ENCODE measurements at places on chromosomes 2 and 18. TPM values are rescaled to one million over a fixed set of nuclear protein-coding genes. Genes with fewer than 3 reads are reported as not detected.

- DNase-seq = no peak
These were observed 138.1 kb downstream of the KCNJ3 start for GRCh38 chr2:154836632-154837031.

DNA sequence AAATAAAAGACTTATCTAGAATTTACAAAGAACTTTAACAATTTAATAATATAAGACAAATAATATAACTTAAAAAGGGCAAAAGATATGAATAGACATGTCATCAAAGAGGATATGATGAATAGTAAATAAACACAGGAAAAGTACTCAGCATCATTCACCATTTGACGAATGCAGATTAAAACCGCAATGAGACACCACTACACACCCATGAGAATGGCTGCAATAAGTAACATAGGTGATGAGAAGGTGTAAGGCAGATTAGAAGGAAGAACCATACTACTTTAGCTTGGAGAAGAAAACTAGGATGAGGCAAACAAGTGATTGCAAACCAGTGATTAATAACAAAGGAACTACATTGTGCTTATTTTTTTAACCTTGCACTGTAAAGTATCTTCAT, 152.0 kb downstream of the CYRIA start:
- DNase-seq = no peak

GRCh38 chr2:42293019-42293418, 68.0 kb downstream of the COX7A2L start:
- no peak for DNase-seq

DNA sequence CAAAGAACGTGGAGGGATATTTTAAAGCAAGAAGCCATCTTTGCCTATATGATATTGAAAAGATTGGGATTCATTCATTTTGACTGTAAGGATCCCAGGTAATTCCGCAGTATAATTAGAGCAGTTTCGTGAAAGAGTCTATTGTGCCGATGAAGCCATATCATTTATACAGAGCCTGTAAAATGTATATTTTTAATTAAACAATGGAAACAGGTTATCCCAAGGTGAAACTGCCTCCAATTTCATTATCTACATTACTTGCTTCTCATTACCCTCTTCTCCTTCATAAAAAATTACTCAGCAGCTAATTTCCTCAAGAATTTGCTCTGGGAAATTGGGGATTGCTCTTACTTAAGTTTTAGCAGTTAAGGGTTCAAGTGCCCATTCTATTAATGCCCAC, 444.1 kb downstream of the SOCS6 start:
- no peak for DNase-seq

DNA sequence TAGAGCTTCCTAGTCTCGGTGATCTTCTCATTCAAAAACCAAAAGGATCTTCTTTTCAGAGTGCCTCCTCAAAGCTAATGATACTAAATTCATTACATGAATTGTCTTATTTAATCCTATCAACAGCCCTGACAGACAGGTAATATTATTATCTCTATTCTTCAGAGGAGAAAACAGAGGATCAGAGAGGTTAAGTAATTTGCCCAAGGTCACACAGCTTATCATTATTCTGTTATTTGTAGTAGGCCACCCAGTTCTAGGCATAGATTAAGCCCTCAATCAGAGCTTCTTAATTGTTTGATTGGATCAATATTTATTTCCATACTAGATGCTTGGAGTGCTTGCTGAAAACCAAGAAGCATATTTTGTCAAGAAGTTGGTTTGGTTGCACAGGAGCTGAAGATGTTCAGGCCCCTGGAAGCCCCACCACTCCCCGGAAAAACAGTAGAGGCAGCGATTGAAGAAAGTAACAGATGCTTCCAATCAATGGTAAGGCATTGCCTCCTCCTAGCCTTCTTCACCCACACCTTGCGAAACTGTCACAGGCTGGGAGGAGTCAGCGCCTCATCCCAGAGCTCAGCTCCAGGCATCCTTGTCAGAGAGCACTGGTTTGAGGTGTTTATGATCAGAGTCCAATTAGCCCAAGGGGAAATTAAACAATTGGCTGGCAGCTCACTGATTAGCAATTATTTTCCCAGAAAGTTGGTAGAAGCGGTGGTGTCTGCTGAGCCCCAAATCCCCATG, 487.2 kb downstream of the BCL11A start:
- DNase-seq = no peak

Gene NETO1
- not detected for total RNA-seq

GRCh38 chr2:42170619-42171395, 1.7 kb downstream of the EML4 start:
- no peak for DNase-seq

Gene CXCR1
- 1.1 TPM for total RNA-seq

GRCh38 chr2:200863782-200864175, 679 bp downstream of the CLK1 start:
- no peak for DNase-seq

- no peak for DNase-seq
These were observed 79.3 kb downstream of the TGFA start for GRCh38 chr2:70474256-70474848.

DNA sequence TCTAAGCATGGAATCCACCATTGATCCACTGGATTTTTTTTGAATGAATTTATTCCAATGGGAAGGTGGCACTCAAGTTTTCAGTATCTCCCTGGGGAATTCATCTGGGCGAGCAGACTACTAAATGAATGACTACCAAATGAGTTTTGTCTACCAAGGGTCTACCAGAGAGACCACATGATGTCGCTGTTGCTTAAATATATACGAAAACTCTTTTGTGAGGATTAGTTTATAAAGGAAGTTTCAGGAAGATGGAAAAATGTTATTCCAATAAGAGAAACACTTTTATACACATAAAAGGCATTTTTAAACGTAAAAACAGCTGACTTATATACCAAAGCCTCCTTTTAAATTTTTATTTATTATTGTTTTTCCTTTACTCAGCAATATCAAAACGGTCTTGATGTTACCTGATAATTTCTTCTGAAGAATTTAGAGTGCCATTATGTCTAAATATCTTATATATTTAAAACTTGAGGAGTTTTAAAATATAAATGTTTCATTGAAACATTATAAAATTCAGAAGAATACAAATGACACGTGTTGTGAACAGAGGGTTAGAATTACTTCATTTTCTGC, 139.7 kb downstream of the HRH4 start:
- DNase-seq = no peak

DNA sequence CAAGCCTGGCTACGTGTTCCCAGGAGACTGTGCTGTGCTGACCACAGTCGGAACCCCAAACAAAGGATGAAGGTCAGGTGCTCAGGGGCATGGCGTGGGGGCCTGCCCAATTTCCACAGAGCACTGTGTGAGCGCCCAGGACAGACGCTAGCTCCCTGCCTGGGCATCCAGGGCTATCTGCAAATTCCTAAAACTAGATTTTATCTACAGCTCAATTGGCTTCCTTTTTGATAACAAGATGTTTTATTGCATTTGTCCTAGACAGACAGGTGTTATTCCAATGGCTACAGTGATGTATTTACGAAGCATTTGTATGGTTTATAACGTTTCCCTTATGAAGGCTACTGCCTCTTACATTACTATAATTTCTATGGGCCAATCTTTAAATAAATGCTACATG, 16.0 kb downstream of the PTGR3 start:
- no peak for DNase-seq

DNA sequence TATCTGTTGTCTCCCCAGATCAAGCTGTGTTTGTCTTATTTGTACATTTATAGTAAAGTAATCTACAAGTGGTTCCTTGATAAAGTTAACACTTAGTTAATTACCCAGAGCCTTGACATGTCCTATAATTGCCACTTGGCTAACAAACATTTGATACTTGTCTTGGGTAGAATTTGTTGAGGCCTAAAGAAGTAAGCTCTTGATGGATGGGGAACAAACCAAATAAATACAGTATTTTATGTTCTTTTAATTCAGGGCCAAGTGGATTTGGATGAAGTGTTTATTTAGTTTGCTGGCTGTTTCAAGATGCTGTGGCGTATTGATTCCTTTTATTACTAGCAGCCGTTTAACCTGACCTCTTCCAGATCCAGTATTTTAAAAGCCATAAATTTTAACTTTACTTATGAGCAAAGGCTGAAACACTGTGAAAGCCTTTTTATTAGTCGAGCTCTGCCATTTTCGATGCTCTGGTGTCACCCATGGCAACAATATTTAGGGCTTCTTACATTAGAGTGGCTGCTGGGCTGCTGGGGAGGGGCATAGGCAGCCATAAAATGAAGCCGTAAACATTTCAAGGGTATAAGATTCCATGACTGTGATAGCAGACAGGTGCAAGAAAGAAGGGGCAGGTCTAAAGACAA, 401.6 kb upstream of the NRP2 start:
- no peak for DNase-seq

- no peak for DNase-seq
These were observed 63.3 kb downstream of the RIF1 start for GRCh38 chr2:151472966-151473365.

DNA sequence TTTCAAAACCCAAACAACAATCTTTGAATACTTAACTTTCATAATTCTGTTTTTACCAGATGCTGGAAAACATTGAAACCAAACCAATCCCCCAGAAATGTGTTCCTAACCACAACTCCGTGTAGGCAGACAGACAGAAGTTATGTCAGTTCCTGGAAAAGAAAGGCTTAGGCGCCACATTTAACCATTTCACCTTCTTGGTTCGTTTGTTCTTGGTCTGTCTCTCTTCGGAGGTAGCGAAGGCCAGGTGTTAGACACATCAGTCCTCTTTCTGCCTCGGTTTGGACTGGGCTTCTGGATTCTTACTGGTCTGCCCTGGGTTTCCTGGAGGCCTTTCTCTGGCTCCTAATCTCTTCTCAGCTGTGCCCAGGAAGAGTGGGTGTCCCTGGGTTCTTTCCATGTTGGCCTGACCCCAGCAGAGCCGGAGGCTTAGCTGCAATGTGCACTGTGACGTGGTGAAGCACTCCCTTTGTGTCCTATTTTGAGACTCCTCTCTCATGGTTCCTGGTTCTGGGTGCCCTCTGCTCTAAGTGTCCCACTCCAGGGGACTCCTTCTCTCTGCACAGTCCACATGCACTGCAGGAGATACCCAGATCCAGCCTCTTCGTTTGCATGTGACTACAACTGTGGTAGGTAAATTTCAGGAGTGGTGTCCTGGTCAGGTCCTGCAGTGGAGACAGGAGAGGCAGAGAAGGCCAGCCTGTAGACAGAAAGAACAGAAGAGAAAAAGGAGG, 23.1 kb upstream of the RAB31 start:
- no peak for DNase-seq

GRCh38 chr2:38386377-38386776, 9.3 kb upstream of the ATL2 start:
- no peak for DNase-seq

Gene ABCB6
- 31.4 TPM for total RNA-seq

- no peak for DNase-seq
These were observed 365.2 kb downstream of the DSEL start for GRCh38 chr18:67151366-67151765.

DNA sequence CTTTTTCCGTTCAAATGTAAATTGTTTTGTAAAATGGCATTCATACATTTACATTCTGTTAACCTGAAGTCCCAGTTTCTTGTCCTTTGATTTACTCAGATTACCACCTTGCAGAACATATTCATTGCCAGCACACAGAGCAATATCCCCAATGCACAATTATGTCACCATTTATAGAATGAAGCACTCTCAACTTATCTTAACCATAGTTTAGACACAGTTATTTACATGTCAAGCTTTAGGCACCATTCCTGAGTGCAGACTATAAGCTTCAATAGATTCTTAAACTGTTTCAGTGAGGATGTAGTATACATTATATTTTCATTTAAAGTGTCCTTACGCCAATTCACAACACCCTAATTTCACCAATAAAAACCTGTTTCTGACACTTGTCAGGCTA, 1977.9 kb downstream of the SUCLG1 start:
- no peak for DNase-seq

Gene RUFY4
- not detected for total RNA-seq

DNA sequence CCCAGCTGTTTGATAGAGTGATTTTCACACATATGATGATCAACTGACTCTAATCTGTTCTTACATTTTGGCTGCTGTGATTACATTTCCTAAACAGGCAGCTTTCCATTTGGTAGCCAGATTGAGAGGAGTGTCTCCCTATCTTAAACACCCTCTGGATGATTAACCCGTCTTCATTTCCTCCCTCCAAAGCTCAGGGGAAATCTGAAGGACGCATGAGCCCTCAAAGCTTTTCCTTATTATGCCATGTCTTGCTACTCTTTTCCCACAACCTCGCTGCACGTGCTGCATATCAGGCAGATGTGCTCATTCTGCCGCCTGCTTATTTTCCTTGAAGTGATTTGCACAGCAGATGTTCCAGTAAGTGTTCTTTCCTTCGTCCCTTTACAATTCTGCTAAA, 837.4 kb downstream of the LRRTM4 start:
- no peak for DNase-seq

DNA sequence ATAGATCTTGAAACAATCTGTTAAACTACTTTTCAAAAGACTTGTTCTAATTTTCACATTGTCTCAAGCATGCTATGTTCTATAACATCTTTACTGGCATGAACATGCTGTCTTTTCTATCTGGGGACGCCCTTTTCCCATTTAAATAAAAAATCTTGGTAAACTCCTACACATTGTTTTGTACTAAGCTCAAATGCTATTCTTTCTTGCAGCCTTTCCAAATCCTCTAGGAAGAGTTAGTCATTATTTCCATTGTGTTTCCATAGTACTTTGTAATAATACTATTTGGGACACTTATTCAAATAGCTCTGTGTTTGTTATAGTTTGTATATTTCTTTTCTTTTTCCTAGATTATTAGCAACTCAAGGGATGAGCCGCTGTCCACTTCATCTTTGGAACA, 828.6 kb upstream of the FSHR start:
- DNase-seq = no peak

DNA sequence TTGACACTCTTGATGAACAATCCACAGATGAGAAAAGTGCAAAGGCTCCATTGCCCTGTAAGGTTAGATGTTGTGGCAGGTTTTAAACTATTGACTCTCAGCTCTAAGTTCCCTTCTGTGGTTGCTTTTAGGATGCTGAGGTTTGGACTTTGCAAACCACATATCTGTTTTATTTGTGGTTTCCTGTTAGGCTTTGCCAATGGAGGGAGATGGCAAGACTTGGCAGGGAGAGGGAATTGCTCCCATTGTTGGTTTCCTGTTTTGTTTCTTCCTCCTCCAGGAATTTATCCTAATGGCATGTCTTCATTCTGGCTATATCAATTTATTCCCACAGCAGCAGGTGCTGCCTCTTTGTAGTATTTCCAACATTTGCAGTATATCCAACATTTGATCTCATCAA, 772.3 kb downstream of the LRRTM4 start:
- no peak for DNase-seq

Gene IRS1
- 15.9 TPM for total RNA-seq

DNA sequence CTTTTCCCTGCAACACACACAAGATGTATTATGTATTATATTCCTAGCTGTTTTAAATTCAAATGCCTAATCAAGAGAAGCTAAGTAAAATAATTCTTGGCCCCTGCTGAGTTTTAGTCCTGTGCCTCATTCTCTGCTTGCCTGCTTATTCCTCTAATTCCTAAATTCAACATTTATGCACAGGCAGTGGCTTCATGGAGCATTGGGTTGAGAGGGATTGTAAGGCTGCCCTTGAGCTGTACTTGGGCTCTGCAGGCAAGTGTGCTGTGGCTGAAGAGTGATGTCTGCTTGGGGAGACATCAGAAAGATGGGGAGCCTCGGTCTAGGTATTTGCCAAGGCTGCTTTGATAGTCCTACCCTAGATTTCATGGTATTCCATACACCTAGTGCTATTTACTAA, 27.8 kb downstream of the KIF5C start:
- no peak for DNase-seq

GRCh38 chr2:133193544-133194361, 374.5 kb downstream of the NCKAP5 start:
- no peak for DNase-seq

GRCh38 chr2:115299199-115299598, 856.8 kb downstream of the DPP10 start:
- DNase-seq = no peak

Gene REG1A
- total RNA-seq = not detected

- no peak for DNase-seq
These were observed 6.9 kb upstream of the CTIF start for GRCh38 chr18:48531908-48532307.

Gene CNTNAP5
- total RNA-seq = not detected

Measured in Right ventricle myocardium inferior (tissue), 1 donor.